ENCODE measurements at places on chromosomes 16 and 17.
A peak's percentile ranks its signal among the peaks of the same experiment; 100 is the strongest.

DNA sequence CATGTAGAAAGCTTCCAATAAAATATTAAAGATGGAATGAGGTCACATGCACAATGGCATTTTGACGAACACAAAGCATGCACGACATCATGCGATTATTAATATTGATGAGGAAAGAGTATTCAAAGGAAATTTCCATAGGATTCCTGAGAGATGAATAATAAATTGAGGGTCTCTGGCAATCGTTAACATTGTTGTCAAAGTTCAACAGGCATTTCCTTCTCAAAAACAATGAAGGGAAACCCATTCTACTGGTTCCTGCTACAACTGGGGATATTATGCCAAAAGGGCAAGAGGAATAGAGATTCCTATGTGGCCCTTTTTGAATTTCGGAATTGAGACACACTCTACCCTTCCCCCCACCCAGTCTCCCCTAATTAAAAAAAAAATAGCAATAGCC, 128.3 kb upstream of the NUDT7 start:
- DNase-seq: no peak

DNA sequence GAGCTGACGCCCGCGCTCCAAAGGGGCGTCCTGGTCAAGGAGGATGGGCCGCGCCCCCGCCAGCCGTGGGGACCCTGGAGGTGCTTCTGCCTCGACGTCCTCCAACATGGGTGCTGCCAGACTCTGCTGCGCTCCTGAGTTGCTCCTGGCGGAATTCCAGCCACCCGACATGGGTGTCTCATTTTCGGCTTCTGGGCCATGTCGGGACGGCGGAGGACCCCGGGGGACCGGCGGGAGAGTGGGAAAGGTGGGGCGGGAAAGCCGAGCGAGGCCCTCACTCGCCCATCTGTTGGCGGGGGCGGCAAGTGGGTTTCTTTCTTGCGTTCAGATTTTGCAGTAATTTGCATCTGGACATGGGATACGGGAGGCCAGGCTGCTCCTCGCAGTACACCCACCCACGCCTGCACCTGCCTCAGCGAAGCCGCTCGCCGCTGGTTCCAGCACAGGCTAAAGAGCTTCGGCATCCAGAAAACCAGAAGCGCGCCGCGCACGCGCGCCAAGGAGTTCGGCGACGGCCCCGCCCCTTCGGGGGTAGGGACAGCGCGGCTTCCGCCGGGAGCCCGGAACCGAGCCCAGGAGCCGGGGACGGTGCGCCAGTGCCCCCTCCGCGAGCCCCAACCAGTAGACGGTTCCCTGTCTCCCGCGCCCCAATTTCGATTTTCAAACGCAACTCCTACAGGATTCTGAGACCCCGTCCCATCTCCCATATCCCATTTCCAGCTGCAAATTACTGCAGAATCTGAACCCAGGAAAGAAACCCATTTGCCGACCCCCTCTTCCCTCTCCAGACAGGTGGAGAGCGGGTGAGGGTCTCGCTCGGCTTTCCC, at the start of gene ARMC7:
TSS of gene ARMC7 (plus strand) at position 563 of the 827 bp plus-strand sequence. CDS start 320 bp downstream, outside the sequence.
- DNase-seq: peak; percentile 95

DNA sequence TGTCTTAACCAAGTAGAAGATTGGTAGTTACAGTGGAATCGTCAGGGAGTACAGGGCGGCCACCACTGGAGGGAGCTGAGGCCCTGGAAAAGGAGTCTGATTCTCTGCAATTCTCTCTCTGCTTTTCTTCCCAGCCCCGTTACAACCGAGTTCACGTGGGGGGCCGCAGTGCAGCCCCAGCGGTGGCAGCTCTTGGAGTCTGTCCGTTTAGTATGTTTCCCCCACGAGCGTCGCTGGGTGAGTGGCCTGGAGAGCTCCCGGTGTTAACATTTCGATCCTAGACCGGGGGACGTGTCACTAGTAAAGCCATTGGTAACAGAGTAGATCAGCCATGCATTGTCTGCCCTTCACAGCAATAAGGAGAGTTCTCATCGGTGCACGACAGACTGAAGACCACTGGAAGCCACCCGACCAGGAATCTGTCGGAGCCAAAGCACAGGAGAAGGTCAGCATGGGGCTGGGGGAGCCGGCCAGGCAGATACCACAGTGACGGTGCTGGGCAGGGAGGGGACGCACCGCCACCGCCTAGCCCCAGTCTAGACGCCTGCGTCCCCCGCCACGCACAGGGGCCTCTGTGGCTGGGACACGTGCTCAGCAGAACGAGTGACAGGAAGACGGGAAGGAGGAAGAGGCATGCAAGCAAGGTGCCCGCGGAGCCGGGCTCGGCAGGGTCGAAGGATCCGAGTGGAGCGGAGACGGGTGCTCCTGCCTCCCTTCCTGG, 15.7 kb downstream of the SLC16A3 start:
- DNase-seq: no peak

DNA sequence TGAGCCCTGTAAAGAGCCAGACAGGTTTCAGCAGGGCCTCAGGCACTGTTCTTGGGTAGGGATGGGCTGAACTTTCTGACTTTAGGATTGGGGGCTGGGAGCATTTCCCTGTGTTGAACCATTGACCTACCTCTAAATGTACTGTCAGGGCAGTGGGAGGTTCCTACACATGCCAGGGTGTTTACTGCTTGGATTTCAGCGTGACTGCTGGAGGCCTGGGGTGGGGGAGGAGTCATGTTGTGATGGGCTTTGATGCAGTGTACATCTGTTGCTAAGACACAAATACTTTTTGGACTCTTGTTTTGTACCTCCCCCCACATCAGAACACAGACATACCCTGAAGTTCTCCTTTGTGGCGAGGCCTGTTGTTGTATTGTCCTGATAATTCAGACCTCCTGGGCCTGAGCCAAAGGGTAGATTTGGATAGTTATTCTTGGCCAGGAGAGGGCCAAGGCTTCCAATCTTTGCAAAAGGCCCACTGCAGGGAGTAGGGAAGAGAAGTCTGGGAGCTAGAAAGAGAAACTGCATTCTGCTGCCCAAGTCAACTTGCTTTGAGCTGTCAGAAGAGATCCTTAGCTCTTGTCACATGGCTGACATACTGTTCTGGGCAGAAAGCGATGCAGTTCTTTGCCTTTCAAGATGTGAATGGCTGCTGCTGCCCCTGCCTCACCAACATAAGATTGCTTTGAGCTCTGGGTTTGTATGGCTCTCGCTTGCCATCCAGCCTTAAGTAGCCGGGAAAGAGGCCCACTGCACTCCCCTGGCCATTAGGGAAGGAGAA, 3.7 kb downstream of the NFE2L1 start:
- peak; percentile 94 for DNase-seq

GRCh38 chr16:85376292-85377095, 236.6 kb upstream of the GSE1 start:
- peak; percentile 87 for DNase-seq

DNA sequence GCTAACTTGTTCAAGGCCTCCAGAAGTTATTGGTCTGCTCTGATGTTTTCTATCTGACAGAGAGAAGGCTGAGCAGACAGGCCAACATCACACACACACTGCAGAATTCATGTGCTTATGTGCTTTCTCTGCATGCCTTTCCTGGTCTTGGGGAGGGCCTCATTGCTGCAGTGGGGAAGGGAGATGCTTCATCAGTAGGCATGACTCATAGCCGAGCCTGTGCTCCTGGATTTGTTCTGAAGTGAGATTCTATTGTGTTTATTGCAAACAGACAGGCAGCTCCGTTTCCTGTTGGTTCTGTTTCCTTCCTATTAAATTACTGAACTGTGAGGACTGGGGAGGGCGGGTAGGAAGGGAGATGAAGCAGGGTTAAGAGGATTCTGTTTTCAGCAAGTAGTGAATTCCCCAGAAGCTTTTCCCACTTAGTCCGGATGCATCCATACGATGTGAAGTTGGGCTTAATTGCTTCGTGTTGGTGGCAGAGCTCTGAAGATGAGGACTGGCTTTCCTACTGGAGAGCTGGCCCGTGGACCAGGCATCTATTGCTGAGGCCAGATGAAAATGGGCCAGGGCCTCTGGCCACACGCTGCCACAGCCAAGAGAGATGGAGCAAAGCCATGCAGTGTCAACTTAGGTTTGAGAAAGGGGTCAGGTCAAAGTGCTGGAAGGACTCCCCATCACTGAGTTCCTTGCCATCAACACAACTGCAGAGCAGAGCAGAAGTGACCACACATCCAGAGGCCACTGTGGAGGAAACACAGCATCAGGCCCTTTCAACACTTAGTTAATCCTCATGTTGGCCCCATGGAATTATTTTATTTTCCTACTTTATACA, 179.3 kb downstream of the UTP18 start:
- peak; percentile 42 for DNase-seq

- no peak for DNase-seq
Observed at GRCh38 chr16:10678655-10679054, 16.1 kb downstream of the TEKT5 start.

DNA sequence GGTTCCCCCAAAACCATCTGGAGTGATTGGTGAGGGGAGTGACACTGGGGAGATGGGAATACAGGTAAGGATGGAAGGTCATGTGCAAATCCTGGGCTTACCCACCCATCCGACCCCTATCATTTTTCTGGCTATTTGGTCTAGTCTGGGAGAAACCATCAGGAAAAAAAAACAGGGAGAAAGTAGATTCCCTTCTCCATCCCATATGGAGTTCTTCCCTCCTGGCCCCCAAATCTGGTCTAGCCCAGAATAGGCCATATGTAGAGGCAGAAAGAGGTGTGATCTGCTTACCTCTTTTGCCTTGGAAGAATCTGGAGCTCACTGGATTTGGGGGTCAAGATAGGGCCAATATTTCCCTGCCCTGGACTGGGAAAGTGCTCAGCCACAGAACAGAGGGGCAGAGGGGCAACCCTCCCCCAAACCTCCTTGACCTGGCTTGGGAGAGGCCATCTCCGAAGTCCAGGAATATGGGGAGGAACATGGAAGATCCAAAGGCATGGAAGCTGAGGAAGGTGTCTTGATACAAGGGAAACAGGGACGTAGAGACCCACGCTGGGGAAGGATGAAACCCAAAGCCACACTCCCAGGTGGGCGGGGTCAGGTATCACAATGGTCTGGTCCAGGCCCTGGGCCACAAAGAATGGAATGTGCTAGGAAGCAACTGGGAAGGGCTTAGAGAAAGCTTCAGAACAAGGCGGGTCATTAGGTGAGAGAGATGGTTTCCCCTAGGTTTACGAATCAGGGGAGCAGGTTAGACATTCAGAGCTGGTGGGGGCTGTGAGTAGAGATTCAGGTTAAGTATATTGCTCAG, 16.2 kb downstream of the CHRNB1 start:
- DNase-seq: no peak

DNA sequence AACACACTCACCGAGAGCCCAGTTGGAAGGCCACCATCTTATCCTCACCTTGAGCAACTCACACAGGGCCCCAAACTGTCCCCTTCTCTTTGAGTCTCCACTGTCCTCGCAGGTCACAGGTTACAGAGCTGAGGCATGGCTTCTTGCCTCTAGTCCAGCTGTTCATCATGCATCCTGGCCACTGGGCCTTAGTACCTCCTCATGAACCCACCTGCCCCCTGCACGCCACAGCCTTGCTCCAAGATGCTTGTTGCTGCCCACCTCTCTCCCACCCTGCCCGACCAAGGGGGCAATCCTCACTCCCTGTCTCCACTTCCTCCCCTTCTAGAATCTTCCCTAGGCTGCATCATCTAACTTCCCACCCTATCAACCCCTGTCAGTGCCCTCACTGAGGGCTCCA, 17.1 kb downstream of the CDH5 start:
- no peak for DNase-seq

GRCh38 chr17:45301674-45302073, 15.1 kb downstream of the MAP3K14 start:
- no peak for DNase-seq

DNA sequence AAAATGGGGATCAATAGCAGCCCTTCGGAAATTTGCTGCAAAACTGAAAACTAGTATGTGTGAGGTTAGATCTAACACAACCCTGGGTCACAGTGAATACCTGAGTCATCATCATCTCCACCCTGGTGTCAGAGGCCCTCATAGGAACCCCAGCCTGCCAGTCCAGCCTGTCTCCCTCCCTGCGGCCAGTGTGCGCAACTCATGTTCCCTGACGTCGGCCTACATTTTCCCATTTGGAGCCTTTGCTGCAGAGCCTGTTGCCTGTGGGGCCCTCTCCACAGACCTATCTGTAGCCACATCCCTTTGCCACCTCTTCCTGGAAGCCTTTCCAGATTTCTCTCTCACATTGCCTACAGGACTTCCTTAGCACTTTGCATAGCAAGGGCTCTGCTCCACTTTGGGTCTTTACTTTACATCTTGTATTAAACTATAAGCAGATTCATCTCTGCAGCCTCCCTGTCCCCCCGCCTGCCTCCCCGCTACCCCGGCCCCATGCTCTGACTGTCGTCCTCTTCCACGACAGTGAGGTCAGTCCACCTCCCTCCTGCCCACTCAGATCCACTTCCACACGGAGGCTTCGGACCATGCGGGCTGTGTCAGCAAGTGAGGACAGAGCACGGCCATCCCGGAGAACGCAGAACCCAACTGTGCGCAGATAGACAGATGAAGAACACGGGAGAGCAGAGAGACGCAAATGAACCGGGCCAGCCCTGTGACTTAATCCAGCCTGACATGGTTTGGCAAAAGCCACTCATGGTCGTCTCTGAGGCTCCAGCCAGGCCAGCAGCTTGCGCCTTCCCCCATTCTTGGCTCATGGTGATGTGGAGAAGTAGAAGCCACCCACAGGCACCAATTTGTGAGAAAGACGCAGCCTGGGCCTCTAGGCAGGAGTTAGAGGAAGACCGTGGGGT, 31.0 kb downstream of the NGFR start:
- DNase-seq: no peak

DNA sequence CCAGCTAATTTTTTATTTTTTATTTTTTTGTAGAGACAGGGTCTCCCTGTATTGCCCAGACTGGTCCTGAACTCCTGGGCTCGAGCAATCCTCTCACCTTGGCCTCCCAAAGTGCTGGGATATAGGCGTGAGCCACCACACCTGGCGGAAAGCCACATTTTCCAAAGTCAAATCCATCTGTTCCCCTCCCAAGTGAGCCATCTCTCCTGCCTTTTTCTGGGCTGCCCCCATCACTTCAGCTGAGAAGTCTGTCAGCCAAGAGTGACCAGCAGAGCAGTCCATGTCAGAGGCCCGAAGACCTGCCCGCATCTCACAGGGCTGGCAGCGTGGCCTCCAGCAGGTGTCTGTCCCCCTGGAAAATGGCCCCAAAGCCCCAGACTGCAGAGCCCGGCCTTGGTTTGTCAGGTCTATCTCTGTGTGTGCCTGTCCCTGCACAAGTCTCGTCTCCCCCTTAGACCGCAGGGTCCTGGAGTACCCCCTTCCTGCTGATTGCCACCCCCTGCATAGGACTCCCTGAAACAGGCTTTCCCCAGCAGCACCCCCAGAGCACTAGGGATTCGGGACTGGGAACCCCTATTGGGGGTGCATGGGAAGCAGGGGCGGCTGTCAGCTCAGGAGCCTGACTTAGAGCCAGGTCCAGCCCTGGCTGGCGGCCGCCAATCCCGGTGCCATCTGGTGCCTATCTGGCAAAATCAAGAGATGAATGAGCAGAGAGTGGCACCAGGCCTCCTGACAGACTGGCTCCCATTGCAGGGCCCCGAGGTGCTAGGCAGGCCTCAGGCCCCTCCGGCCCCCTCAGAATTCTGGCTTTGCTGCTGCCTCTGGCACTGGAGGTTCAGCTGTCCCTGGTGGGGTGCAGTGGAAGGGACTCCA, 7.8 kb downstream of the TTYH2 start:
- no peak for DNase-seq

GRCh38 chr17:29383686-29384085, 6.5 kb upstream of the TAOK1 start:
- DNase-seq: no peak

GRCh38 chr17:29039764-29040598, 3.0 kb upstream of the PIPOX start:
- peak; percentile 95 for DNase-seq
